Ovary (tissue), 10 donors: ENCODE measurements at places on chromosomes 2 and 18. TPM values are rescaled to one million over a fixed set of nuclear protein-coding genes. Genes with fewer than 3 reads are reported as not detected.

TDRD15 gene
- total RNA-seq = not detected

LRATD1 gene
- 7.4 TPM for total RNA-seq

SP9 gene
- not detected for total RNA-seq

PLEKHH2 gene
- total RNA-seq = 37.2 TPM

TXNDC2 gene
- 0.15 TPM for total RNA-seq

PCARE gene
- 0.15 TPM for total RNA-seq

RBM45 gene
- total RNA-seq = 6.8 TPM

CKAP2L gene
- 0.11 TPM for total RNA-seq

IL18R1 gene
- 1.7 TPM for total RNA-seq

C2orf78 gene
- total RNA-seq = not detected

ACOXL gene
- total RNA-seq = not detected

XIRP2 gene
- total RNA-seq = not detected

UPP2 gene
- 0.23 TPM for total RNA-seq

SP140 gene
- total RNA-seq = 2.0 TPM

RAB6C gene
- not detected for total RNA-seq

KIF5C gene
- total RNA-seq = 2.5 TPM

SKA1 gene
- 0.71 TPM for total RNA-seq

TCF23 gene
- total RNA-seq = 8.6 TPM

GRCh38 chr2:233447506-233448219, 93.4 kb downstream of the DGKD start:
- DNase-seq = peak; percentile 20

DNA sequence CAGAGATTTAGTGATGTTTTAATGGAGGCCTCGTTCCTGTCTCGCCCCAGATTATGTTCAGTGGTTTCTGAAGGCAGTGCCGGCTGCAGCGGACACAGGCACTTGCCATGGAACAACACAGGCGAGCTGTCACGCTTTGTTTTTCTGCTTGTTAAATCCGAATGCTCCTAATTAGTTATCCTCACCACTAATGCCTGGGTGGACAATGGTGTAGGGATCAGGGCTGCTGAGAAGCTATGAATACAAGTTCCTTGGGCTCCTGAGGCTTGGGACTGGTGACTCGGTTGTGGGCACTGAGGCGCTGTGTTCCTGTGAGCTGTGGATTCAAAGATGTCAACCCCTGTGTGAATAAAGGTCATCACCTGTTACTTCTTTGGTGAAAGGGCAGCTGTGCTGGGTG, 123.5 kb downstream of the PLEKHM3 start:
- DNase-seq = no peak

GRCh38 chr2:195461010-195461409, 196.0 kb upstream of the SLC39A10 start:
- no peak for DNase-seq

GRCh38 chr2:64250751-64251423, 106.7 kb upstream of the PELI1 start:
- no peak for DNase-seq

- DNase-seq = no peak
Observed at GRCh38 chr18:22637787-22638186, 220.1 kb upstream of the CTAGE1 start.

- no peak for DNase-seq
Observed at GRCh38 chr18:31356025-31356424, 20.6 kb upstream of the DSG4 start.

GRCh38 chr18:51514128-51514527, 316.6 kb upstream of the MEX3C start:
- DNase-seq = no peak

DNA sequence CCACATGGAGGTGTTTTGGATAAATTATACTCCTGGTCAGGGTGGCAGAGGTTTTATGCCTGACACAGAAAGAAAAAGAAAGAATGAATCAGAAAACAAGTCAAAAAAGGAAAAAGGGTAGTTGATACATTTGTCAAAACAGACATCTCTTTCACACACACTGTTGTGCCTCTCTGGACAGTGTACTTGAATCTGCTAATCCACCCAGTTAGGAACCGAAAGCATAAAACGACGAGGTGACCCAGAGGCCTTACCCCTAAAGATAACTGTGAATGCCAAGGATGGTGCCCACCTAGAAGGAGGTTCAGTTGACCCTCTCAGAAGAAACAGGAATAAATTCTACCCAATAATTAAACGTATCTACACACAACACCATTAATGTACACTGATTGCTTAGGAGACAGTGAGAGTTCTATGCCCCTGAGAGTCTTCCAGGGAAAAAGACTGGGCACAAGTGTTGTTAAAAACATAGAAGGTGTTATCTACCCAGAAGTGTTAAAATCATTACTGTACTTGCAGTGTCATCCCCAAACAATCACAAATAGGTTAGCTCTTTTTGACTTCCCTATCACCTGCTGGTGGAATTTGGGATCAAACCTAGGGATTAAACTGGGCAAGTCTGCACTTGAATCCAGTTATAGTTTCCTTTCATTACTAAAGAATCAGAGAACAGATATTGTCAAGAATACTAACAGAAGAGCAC, 123.2 kb upstream of the DNAJC10 start:
- no peak for DNase-seq

GRCh38 chr2:229445019-229445418, 173.9 kb upstream of the PID1 start:
- peak; percentile 86 for DNase-seq

DNA sequence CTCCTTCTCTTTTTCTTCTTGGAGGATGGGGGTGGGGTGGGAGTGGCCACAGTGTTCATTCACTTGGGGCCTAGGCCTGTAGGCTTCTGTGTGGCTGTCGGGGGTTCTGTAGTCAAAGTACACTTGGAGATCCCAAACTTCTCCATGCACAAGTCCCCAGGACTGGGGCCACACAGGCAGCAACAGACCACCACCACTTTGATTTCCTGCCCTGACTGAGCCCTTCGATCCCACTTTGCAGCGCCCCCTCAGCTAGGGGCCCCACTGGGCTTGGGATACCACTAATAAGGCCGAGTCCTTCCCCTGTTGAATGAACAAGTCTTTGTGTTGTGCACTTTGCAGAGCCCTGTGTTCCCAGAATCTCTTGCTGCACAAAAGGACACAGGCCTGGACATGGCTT, 5.5 kb upstream of the TEX51 start:
- DNase-seq = peak; percentile 10

- no peak for DNase-seq
Observed at GRCh38 chr2:162065767-162066166, 8.2 kb downstream of the DPP4 start.

- no peak for DNase-seq
Observed at GRCh38 chr2:219469186-219469724, 29.4 kb upstream of the GMPPA start.

DNA sequence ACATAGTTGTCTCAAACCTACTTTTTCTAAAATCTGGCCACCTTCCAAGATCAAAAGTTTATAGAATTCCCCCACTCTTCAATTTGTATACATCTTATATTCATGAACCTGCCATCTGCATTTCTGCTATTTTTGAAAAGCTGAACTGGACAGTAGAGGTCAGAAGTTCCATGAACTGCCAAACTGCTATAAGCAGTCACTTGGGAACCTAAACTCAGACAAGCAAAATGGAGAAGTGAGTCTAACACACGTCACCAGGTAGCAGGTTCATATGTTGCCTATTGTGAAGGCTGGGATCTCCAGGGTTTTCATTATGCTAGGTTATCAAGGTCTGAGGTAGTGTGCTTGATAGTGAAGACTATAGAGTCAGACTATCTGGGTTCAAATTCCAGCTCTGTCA, 2.0 kb upstream of the MYO1B start:
- no peak for DNase-seq

DNA sequence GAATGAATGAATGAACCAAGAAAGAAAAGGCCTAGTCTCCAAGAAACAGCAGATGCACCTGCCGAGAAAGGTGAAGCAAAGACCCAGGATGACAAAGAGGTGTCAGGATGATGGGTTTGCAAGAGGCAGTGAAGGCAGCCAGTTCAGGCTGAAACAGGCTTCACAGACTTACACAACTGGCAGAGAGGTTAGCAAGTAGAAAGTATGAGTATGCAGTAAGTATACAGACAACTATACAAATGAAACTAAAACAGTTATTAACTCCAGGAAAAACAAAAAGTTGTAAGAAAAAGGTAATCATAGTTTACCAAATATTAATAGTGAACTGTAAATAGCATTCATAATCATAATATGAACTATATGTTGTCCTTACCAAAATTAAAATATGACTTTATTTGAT, 19.8 kb upstream of the RNU4ATAC start:
- no peak for DNase-seq

- DNase-seq = no peak
Observed at GRCh38 chr2:231479455-231479854, 15.2 kb upstream of the NCL start.

DNA sequence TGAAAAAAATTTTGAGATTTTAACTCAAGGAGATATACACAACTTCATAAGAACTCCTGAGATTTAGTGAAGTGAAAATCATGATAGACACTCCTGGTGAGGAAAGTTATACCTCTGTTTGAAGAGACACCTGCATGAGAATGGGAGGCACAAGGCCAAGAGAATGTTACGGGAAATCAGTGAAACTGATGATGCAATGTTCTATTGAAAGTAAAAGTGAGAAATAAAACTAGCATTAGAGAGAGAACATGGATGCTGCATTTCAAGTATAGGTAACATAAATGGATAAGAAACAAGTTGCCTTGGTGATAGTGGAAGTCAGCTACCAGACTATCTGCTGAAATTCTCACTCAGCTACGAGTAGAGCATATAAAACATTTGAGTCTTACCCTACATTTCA, 562.1 kb upstream of the FANCL start:
- no peak for DNase-seq

DNA sequence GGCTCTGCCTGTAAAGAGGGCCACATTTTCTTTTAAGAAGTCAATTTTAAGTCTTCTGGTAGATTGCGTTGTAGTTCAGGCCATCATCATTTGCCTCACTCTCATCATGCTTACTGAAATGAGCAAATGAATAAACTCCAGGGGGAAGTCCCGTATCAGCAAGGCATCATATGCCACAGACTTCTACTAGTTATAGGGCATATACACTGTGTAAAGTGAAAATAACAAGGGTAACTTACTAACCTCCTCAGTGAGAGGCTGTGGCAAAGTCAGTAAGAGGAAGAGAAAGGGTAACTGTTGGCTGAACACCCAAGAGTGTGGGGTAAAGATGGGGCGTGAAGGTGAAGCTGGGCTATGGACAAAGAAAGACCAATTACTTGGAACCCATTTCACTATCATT, 456.2 kb downstream of the SPAG16 start:
- no peak for DNase-seq

GRCh38 chr2:227010433-227010832, 153.6 kb downstream of the COL4A4 start:
- DNase-seq = no peak

DNA sequence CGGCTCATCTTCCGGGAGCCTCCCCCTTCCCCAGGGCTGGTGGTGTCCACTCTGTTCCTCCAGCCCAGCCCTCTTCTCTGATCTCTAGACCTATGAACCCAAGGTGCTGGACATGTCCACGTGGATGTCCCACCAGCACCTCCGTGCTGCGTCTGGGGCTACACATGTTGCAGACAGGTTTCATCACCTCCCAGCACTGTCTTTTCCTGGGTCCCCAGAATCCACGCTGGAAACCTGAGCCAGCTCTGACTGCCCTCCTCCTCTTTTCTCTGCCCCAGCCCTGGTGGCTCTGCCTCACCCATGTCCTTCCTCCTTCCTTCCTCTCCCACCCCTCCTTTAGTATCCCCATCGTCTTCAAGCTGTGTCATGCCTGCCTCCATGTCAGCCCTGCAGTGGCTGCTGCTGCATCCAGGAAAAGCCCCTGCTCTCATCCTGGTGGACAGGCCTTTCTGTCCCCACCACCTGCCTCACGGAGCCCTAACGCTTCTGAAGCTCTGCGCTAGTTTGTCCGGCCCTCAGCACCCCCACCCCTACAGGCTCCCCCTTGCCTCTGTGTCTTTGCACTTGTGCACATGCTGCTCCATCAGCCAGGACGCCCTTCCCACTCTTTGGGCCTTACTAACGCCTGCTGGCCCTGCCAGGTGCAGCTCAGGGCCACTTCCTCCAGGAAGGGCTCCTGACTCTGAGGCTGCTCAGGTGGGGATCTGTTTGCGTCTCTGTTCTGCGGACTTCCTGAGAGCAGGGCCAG, 105.9 kb downstream of the DYSF start:
- no peak for DNase-seq

GRCh38 chr2:6986301-6986911, 69.2 kb downstream of the RNF144A start:
- no peak for DNase-seq

GRCh38 chr2:152497481-152498052, 162.6 kb downstream of the FMNL2 start:
- no peak for DNase-seq

GRCh38 chr2:199136681-199137080, 321.1 kb downstream of the SATB2 start:
- DNase-seq = no peak

- DNase-seq = peak; percentile 68
Observed at GRCh38 chr2:69741229-69741574, 732 bp upstream of the ANXA4 start.

DNA sequence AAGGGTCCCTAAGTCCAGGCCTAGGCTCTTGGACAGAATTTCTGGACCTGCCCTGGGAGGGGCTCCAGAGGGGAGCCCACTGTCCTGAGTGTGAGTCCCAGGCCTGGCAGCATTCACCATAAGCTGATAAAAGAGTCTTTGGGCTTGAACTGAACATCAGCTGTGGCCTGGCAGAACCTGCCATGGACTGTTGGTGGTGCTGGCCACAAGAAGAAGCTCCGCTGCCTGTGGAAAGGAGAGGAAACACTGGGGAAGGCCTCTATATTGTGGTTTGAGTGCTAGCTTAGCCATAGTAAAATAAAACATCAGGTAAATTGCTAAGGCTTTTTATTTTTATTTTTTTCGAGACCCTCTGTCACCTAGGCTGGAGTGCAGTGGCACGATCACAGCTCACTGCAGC, 20.9 kb upstream of the BAZ2B start:
- no peak for DNase-seq

GRCh38 chr2:173175222-173175621, 99.6 kb downstream of the MAP3K20 start:
- DNase-seq = no peak

- no peak for DNase-seq
Observed at GRCh38 chr2:85822766-85823165, 66.0 kb downstream of the ST3GAL5 start.
